ENCODE measurements at places on chromosomes 7 and 10. TPM values are rescaled to one million over a fixed set of nuclear protein-coding genes. Genes with fewer than 3 reads are reported as not detected.

- no peak for DNase-seq
Observed at GRCh38 chr7:23235813-23236221, 10.8 kb upstream of the GPNMB start.

The GIMAP7 gene
- 12.4 TPM for polyA plus RNA-seq

- DNase-seq: no peak
Observed at GRCh38 chr10:4399556-4399955, 426.5 kb upstream of the AKR1E2 start.

DNA sequence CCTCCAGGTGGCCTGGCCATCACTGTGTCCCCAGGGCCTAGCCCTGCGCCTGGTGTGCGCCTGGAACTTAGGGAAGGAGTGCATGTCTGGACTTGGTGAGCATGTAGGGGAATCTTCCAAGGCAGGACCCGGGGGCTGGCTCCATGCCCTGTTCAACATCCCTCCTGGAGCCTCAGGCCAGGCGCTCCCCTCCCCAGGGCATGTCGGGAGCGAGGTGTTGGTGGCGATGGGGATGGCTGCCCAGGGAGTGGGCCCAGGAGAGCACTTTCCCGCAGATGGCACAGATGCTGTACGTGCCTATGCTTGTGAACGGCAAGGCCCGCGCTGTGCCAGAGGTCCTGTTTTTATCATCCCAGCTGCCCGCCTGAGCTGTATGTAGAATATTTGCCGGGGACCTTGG, 55.0 kb downstream of the CDH23 start:
- no peak for DNase-seq

DNA sequence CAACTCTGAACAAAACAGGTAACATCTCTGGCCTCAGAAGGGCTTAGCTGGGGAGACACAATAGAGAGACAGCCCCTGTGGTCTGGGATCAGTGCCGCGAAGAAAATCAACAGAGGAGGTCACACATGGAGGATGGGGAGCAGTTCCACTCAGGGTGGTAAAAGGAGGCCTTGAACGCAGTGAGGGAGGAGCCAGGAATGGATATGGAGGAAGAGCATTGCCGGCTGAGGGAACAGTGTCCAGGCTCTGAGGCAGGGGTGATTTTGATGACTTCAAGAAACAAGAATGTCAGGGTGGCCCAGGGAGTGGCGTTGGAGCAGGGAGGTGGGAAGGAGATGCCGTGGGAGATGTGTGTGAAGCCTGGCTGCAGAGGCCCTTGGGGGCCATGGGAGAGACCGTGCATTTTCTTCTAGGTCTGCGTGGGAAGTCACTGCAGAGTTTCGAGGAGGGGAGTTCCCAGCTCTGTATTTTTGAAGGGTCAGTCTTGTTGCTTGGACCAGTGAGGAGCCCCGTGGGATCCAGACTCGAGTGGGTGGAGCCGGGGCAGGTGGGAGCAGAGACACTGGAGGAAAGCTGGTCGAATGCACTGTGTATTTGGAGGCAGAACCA, 35.7 kb upstream of the SH2D4B start:
- no peak for DNase-seq

DNA sequence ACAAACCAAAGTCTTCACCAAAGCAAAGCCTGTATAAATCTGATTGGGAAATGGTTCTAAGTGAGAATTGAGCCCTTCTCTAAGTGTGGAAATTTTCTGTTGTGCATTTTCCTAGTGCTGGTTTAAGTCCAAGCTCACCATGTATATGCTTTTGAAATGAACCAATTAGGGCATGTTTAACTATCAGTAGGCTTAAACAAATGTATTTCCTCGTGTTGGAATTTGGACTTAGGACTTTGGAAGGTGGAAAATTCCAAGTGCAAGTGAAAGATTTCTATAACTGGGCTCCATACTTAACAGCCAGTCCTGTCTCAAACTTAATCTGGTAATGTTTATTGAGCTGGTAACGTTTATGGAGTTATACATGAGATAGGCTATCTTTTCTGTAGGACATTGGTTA, 28.5 kb downstream of the CCNY start:
- no peak for DNase-seq

The CALML3 gene
- polyA plus RNA-seq: not detected

- DNase-seq: no peak
Observed at GRCh38 chr10:27192284-27192683, 37.1 kb downstream of the MASTL start.

GRCh38 chr7:106369816-106370215, 85.0 kb upstream of the NAMPT start:
- no peak for DNase-seq

GRCh38 chr7:100099452-100099851, 1.7 kb downstream of the MCM7 start:
- DNase-seq: no peak

DNA sequence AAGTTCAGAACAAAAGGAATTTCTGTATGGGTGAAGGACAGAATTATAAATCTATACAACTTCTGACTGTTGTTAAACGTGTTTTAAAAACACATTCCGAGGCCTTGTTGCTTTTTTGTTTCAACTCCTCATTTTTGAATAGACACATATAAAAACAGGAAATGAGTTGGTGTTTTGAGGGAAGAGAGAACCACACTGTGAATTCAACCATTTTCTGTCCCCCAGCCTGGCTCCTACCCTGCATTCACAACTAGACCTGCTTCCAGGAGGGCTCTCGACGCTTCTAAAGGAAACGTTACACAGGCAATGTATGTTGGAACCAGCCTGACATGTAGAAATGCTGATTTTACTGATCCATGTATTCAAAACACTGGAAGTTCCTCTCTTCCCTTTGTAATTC, 76.5 kb downstream of the OR13A1 start:
- no peak for DNase-seq

- no peak for DNase-seq
Observed at GRCh38 chr7:135753616-135754413, 5.2 kb upstream of the FAM180A start.

The MUC3A gene
- polyA plus RNA-seq: 1.2 TPM

GRCh38 chr7:1210979-1211608, 21.6 kb upstream of the UNCX start:
- DNase-seq: no peak

DNA sequence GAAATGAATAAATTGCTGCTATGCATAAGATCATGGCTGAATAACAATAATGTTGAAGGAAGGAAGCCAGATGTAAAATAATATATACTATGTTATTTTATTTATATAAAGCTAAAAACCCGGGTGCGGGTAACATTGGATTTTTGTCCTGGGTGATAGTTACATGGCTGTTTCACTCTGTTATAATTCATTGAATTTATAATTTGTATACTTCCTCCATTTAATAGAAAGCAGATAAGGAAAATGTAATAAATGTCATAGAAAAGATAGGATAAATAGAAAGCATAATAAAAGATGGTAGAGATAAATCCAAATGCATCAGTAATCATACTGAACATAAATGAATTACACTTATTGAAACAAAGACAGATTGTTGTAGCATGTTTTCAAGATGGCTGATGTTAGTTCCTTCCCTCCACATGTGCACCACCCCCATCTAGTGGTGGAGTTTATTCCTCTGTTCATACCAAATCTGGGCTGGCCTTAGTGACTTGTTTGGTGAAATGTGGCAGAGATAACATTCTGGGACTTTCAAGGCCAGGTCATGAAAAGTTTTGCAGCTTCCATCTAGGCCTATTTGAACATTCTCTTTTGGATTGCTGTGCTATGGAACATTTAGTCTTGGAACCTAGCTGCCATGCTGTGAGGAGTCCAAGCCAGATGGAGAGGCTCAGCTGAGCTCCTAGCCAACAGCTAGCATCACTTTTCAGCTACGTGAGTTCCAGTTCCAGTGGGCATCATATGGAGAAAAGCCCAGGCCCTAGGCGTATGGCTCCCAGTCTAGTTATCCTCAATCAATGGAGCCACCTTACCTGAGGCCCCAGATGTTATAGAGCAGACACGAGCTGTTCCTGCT, 46.9 kb downstream of the AHCYL2 start:
- peak; percentile 40 for DNase-seq

DNA sequence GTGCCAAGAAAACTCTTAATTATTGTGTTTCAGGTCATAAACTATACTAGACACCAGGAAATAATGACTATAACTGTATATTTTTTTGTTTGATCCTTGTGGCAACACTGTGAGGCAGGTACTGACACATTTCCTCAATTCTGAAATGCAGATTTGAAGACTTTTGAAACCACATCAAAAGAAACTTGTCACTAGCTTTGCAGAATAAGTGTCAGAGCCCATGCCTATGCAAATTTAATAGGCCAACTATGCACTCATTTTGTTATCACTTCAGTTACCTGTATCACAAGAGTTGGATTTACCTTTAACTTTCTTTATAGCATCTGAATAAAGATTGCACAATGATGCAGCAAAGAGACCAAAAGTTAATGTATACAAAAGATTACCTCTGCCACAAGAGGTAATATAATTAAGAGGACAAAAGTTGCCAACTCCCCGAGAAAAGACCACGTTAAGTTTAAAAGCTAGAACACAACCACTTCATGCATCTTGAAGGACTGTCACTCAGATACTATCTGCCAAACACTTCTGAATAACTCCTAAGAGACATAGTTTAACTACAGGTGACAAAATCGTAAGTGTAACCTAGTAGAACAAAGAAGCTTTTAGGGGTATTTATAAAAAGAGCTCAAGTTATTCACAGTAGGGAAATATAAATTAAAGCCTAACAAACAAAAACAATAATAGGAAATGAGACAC, 80.5 kb downstream of the ELAPOR2 start:
- DNase-seq: no peak

- DNase-seq: no peak
Observed at GRCh38 chr7:26185844-26186180, 14.7 kb downstream of the HNRNPA2B1 start.

The PDK4 gene
- 17.4 TPM for polyA plus RNA-seq

The EVX1 gene
- polyA plus RNA-seq: 0.07 TPM

DNA sequence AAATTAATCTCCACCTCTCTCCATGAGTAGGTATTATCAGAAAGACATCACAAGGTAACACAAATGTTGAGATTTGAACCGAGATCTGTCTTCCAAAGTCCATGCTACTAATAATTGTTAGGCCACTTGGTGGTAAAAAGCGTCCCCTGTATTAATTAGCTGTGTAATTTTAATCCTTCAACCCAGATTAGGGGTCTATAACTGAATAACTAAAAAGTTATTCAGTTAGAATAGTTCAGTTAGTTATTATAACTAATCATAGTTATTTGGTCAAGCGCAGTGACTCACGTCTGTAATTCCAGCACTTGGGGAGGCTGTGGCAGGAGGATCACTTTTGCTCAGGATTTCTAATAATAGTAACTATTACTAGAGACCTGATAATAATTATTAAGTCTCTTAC, 5.6 kb downstream of the PDSS1 start:
- no peak for DNase-seq

- DNase-seq: no peak
Observed at GRCh38 chr7:12601302-12601869, 30.9 kb downstream of the SCIN start.

- DNase-seq: peak; percentile 82
Observed at GRCh38 chr7:135620980-135621850, 41.1 kb upstream of the STMP1 start.

The STEAP2 gene
- polyA plus RNA-seq: 22.7 TPM

- DNase-seq: no peak
Observed at GRCh38 chr7:131623154-131623553, 66.7 kb upstream of the PODXL start.

The MINDY4 gene
- 12.2 TPM for polyA plus RNA-seq

The EPDR1 gene
- 20.2 TPM for polyA plus RNA-seq

The RPA3 gene
- polyA plus RNA-seq: 61.9 TPM

The HPSE2 gene
- polyA plus RNA-seq: 0.81 TPM

The IQUB gene
- polyA plus RNA-seq: 8.0 TPM

The WDR86 gene
- 38.8 TPM for polyA plus RNA-seq

The CTBP2 gene
- 83.5 TPM for polyA plus RNA-seq

- no peak for DNase-seq
Observed at GRCh38 chr10:63584725-63585035, 63.5 kb downstream of the REEP3 start.

GRCh38 chr10:106278383-106278782, 886.1 kb downstream of the SORCS1 start:
- DNase-seq: peak; percentile 6

The DEPP1 gene
- 5.5 TPM for polyA plus RNA-seq

DNA sequence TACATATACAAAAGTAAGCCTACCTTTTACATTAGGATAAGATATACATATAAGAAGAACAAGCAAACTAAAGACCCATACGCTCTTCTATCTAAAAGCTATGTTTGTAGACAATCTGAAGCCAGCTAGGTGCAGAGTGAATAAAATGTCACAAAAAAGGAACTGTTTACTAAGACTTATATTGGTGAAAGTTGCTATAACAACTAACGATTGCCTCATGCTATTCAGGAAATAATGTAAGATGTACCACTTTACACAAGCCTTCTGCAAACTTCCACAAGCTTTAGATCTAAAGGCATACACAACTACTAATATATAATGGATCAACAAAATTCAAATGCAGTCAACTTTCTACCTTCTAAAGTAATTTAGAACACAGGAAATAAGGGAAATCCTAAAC, 175.1 kb downstream of the SRPK2 start:
- DNase-seq: no peak

DNA sequence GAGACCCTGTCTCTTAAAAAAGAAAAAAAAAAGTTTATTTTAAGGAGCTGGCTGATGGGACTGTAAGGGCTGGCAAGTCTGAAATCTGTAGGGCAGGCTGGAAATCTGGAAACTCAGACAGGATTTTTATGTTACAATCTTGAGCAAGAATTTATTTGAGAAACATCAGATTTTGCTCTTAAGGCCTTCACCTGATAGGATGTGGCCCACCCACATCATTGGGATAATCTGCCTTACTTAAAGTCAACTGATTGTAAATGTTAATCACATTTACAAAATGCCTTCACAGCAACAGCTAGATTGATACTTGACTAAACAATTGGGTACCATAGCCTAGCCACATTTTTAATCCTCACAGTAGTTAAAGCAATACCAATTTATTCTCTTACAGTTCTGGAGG, 11.5 kb downstream of the MINDY4 start:
- no peak for DNase-seq

The ELFN1 gene
- polyA plus RNA-seq: 9.3 TPM

The AMPH gene
- polyA plus RNA-seq: 20.0 TPM

DNA sequence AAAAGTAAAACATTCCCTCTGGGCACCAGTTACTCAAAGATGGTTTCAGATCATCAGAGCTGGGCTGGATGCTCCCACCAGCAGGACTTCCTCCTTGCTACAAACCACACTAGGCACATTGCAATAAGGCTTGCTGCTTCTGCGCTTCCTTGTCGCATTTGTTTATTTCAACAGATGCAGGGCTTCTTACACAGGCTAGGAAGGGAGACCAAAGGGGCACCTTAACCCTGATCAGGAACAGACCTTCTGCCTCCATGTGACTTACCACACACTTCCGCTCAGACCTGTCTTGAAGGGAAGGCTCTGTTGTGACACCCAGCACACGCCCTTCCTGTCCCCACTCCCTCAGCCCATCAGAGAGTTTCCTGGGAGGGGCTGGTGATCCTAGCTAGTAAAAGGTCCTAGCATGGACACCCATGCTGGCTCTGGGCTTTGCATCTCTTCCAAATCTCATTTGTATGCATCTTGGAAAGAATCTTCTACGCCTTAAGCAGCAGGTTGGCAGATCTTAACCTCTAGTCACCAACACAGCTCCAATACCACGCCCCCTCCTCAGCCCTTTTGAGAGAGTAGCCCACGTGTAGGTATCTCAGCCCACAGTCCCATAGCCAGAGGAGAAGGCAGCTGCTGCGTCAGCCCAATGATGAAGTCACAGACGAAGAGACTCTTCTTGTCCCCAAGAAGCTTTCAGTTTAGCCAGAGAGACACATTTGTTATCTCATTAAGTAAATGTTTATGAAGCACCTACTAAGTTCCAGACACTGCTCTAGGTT, 47.1 kb upstream of the SVIL start:
- DNase-seq: no peak

The LOXL4 gene
- polyA plus RNA-seq: 3.7 TPM

The CALHM3 gene
- not detected for polyA plus RNA-seq

The IDI2 gene
- not detected for polyA plus RNA-seq

- peak; percentile 30 for DNase-seq
Observed at GRCh38 chr10:113957013-113957412, 86.7 kb upstream of the ADRB1 start.

All from left kidney (tissue), 8 donors.